Inflammatory macrophage treated with lipopolysaccharide for 4 hours (primary cell): ENCODE measurements at places on chromosomes 3 and 15.

- DNase-seq = no peak
Observed at GRCh38 chr15:39997031-39997430, 42.0 kb downstream of the SRP14 start.

GRCh38 chr3:14744556-14744955 is 69.6 kb downstream of the C3orf20 start:
- peak; percentile 36 for DNase-seq

DNA sequence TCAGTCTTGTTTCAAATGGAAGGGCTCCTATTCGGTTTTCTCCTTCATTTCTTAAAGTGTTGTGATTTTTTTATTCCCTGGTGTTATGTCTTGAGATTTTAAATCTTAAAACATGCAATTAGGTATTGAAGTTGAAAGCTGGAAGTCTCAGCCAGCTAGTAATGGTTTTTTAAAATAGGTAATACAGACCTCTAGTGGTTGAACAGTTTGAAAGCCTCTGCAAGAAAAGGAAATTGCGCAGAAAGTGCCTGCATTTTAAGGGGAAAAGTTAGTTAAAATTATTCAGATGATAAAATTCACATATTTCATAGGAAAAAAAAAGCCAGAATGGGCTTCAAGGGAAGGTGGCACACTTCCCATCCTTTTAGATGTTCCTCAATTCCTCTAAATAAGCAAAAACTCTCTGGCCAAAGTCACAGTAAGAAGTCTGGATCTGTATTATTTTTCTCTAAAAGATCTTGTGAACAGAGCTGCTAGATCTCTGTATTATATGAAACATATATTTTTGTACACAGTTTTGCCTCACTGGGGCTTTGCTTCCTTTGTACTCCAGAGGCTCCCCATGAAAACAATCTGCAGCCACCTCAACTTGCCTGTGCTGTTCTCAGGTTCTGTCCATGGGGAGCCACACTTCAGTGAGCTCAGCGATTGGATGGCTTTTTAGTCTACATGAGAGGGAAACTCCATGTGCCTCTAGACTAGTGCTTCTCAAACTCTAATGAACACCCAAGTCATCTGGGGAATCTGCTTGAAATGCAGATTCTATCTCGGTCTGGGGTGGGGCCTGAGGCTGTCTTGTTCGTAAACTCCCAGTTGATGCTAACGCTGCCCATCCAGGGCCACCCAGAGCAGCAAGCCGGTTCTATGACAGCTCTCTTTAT is 21.5 kb downstream of the AGTR1 start:
- DNase-seq = no peak

- no peak for DNase-seq
Observed at GRCh38 chr3:194602669-194603171, 30.5 kb downstream of the TMEM44 start.

GRCh38 chr3:67654099-67654843 is at the start of gene SUCLG2:
Gene SUCLG2, minus strand, starts transcription at chr3:67654612. Its CDS starts 26 bp downstream, at chr3:67654586.
- peak; percentile 74 for DNase-seq

- DNase-seq = no peak
Observed at GRCh38 chr3:128648940-128649663, 1.5 kb downstream of the RPN1 start.

DNA sequence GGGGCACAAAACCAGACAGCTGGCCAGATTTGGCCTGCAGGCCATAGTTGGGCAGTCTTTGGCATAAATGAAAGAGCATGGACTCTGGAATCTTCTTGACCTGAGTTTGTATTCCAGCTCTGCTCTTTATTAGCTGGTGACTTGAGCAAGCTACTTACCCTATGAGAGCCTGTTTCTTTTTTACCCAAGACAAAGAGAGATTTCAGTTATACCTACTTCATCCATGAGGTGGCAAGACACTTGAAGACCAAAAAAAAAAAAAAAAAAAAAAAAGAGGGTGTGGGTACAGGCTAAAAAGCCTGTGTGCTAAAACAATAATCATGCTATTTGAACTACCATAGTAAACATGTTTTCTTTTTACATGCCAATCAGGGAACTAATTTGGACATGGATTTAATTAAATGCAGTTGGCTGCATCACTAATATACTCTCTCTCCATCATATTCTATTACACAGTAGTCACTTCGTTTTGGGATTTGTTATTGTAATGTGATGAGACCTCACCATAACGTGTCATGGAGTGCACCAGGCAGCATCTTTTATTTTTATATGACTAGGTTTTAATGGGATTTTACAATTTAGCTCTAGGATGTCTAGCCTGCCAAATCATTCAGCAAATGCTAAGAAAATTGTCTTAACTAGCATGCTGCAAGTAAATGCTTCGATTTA is 109.2 kb upstream of the FHIT start:
- DNase-seq = no peak

DNA sequence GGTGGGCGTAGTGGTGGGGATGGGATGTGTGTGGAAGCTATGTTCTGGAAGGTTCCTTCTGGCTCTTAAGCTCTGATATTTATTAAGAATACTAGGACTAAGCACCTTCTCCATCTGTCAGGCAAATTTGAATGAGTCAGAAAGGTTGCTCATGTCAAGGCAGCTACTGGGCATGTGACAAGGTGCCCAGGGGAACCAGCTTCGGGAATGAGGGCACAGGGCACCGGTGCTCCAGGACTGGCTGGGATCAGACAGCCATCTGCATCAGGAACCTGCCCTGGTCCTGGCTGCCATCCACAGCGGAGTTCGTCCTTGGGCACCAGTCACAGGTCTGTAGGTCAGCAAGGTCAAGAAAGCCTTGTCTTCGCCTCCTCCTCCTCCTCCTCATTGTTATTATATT is 32.5 kb downstream of the CA12 start:
- no peak for DNase-seq

DNA sequence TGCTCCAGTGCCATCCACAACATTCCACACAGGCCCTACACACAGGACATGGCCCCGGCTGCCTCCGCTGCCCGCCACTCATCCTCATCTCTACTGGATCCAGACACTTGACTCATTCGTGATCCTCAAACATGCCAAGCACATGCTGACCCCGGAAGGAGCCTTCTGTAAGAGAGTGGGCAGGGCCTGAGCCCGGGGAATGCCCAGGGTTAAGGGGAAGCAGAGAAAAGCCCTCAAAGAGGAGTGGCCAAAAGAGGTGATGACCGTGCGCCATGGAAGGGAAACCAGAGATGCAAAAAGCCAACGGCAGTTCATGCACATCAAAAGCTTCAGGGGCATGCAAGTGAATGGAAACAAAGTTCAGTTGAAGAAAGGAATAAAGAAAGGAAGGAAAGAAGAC is 46.1 kb downstream of the RFTN1 start:
- DNase-seq = peak; percentile 85

DNA sequence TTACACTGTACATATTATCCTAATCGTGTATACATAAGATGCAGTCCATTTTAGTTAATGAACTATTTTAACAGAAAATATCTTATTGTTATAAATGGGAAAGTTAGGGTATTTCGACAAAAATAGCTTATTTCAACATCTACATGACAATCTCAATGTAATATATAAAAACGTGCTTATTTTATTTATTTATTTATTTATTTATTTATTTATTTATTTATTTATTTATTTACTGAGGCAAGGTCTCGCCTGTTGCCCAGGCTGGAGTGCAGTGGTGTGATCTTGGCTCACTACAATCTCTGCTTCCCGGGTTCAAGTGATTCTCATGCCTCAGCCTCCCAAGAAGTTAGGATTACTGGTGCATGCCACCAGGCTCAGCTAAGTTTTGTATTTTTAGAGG is 614.2 kb downstream of the CADM2 start:
- no peak for DNase-seq

DNA sequence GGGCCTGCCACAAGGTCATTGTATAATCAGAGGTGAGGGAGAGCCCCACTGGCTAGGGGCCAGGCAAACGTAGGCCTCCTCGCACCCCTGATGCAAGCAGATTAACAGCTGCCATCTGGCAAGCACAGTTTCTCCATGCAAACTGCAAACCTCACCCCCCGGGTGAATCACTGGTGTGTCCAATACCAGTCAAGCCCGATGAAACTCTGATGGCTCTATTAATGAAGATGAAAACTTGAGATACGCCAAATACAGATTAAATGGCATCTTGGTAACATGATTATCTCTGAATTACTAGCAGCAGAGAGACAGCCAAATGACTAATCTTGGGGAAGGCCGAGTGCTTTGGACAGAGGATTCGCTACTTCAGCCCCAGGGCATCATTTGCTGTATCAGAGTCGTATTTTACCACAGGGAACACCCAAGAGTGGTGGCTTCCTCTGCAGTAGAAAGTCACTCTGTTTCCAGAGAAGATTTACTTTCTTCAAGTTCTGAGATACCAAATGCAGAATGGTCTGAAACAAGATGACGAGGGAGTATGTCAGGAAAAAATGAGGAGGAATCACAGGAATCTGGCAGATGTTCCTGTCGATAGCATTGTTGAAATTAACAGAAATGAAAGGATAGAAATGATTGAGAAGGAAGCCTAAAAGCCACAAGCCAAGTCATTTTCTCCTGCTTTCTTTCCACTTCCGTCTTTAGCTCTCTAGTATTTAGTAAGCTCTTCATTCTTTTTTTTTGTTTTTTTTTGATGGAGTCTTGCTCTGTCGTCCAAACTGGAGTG is 96.2 kb upstream of the NR2F2 start:
- DNase-seq = no peak

- no peak for DNase-seq
Observed at GRCh38 chr3:165389064-165389463, 192.9 kb upstream of the SLITRK3 start.

GRCh38 chr3:128439226-128439625 is 27.5 kb downstream of the DNAJB8 start:
- DNase-seq = no peak

GRCh38 chr15:38514601-38515000 is 50.0 kb downstream of the RASGRP1 start:
- DNase-seq = no peak

- peak; percentile 60 for DNase-seq
Observed at GRCh38 chr3:197088370-197088769, 58.8 kb upstream of the MELTF start.

- no peak for DNase-seq
Observed at GRCh38 chr15:46410705-46411104, 775.9 kb downstream of the SQOR start.

DNA sequence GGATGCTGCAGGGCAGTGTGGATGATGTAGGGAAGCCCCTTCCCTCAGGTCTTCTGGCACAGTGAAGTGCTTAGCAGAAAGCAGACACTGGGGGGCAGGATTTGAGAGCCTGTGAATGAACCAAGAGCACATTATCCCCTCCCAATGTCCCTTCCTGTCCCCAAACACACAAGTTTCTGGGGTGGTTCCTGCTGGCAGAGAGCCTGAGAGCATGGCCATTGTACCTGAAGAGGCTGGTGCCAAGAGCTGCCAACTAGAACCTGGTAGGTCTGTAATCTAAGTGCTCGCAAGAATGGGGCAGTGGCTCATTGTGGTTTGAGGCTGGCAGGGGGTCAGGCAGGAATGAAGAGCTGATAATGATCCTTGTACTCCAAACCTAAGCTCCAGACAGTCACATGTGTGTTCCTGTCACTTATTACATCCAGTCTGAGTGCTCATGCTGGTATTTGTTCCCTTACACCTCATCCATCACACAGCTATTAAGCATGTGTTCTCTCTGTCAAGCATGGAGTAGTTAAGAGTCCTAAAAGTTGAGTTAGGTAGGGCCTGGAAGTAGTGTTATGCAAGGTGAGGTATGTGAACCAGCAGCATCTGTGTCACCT is 6.7 kb upstream of the CCR1 start:
- peak; percentile 43 for DNase-seq

DNA sequence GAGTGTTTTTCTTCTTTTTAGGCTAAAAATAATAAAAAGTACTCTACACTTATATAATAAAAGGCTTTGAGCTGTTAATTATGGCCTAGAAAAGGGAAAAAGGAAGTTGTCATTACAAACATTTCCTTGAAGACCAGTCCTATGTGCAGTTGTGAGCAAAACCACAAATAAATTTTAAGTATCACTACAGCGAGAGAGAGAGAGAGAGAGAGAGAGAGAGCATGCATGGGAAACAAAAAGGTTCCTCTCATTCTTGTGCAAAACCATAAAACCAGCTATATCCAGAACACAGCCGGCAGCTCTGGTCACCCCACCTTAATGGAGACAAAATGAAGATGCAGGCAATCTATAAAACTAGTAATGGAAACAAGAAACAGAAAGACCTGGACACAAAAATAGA is 33.6 kb downstream of the HEG1 start:
- DNase-seq = no peak

GRCh38 chr3:50493086-50493485 is 10.3 kb downstream of the CACNA2D2 start:
- no peak for DNase-seq

DNA sequence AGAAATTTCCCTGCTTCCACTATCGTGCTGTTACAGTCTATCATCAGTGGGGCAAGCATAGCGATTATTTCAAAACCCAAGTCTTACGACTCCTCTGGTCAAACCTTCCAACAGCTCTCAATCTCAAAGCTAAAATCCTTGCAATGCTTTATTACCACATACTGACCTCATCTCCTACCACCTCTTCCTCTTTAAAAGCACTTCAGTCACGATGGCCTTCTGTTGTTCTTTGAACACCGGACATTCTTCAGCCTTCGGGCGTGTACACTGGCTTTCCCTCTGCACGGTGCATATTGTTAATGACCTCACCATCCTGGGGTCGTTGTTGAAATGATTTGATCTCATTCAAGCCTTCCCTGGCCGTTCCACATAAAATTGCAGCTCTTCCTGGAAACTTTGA is 31.1 kb downstream of the MAGEL2 start:
- DNase-seq = no peak

DNA sequence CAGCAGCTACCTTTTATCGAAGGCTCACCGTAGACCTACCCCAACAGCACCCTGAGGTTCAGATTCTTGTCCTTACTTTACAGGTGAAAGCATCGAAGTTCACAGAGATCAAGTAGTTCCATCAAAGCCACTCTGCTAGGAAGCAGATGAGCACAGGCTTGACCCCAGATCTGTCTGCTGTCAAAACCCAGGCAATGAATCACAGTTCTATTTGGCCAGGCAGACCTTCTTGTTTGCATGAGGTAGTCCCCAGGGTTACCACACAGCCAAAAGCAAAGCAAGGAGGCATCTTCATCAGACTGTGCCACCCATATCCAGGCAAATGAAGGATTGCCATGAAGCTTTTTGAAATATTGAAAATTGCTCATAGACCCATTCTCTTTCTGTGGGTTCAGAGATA is 33.0 kb downstream of the HES1 start:
- peak; percentile 67 for DNase-seq

DNA sequence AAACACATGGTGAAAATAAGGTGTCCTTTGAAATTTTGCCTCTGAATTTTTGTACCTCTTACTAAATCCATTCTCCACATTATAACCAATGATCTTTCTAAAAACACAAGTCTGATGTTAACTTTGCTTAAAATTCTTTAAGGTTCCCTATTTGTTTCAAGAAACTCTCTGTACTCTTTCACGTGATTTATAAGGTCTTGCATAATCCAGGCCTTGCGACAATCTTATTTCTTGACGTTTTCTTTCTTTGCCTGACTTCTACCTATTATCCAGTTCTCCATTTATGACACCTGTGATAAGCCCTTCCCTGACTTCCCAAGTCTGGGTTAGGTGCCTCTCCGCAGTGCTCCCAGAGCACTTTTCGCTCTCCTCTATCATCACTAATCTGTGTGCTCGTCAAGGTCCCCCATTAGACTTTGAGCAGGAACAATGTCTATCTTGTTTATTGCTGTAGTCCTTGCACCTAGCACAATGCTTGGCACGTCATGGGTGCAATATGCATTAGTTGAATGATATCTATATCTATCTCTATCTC is 24.3 kb upstream of the KPNA1 start:
- peak; percentile 68 for DNase-seq
